ENCODE measurements at places on chromosomes 2 and 18.

DNA sequence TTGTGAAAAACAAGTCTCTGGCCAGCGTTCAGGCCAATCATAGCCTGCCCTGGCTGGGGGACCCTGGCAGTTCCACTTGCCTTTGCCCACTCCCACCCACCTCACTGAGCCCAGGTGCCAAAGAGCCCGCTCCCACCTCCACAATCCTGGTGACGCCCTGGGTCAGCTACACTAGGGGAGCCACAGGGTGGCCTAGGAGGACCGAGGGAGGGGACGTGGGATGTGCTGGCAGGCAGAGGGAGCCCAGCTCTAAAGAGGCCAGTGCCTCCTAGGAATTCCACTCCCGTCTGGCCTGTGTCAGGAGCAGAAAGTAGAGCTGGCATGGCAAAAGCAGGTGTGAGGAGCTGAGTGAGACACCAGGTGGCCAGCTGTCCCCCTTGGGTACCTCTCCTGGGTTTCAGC is 49.3 kb downstream of the TNS1 start:
- no peak for DNase-seq

- DNase-seq, result no peak
Observed at GRCh38 chr2:38075507-38076151, at the start of gene CYP1B1. TSS of gene CYP1B1 (minus strand) at chr2:38076151. CDS start at chr2:38075388, 763 bp downstream.

DNA sequence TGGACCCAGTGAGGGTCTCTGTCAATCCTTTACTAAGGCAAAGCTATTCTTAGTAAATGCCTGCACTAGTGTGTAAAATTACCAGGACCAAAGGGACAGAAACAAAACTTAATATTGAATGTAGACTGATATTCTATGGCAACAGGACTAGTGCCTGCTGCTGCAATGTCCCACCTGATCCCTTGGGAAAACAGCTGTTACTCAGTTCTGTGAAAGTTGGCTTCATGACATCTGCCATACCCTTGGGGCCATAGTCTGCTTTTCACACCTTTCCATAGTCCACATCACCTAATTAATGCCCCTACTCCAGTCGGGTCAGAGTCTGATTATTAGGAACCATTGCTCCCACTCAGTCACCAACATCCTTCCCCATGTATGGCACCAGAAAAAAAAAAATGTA is 14.5 kb downstream of the DNAJC27 start:
- DNase-seq, result no peak

- no peak for DNase-seq
Observed at GRCh38 chr2:190718652-190719526, 70.0 kb downstream of the NAB1 start.

GRCh38 chr2:38613849-38614213 is 11.1 kb upstream of the HNRNPLL start:
- no peak for DNase-seq

- DNase-seq, result no peak
Observed at GRCh38 chr2:205511221-205511620, 171.1 kb upstream of the NRP2 start.

DNA sequence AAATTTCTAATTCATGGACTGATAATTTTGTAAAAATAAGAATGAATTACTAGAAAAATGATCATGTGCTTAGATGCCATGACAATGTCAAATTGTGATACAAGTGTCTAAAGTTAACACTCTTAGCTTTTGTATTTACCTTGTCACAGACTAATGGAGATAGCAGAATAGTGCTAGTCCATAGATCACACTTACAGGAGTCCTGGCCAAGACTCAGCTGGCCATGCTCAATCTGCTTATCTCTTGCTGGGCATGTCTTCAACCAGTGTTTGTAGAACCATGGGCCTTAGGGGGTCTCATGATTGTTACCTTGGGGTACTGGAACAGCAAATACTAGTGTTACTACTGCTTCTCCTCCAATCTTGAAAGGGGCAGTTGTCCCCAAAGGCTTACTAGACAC is 44.0 kb downstream of the TET3 start:
- DNase-seq, result no peak

Measured in dorsolateral prefrontal cortex (tissue), 122 donors.